ENCODE measurements at places on chromosomes 6 and 20.

DNA sequence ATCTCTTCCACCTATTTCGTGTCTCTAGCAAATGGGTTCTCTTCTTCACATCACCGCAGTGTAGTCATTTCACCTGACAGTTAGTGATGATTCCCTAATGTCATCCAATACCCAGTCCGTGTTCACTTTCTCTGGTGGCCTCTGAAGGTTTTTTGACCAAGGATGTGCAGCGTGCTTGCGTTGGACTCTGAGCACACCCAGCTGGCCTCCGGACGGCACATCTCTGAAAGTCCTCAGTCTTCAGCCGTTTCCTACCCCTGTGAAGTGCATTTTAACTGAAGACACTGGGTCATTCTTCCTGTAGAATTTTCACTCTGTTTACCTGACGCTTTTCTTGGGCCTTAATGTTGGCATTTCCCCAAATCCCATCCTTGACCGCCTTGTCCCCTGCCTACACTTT is 98.7 kb downstream of the ERMARD start:
- H3K4me3 ChIP-seq, result no peak overlapping the region
- no peak overlapping the region for H3K27ac ChIP-seq
- DNase-seq, result no peak
- no peaks in the 10 kb centered on the region for H3K36me3 ChIP-seq
- H3K4me1 ChIP-seq, result no peaks in the 10 kb centered on the region

- DNase-seq, result peak; percentile 23
- H3K27ac ChIP-seq, result no peak overlapping the region
- H3K4me1 ChIP-seq, result peaks cover 10% of the 10 kb centered on the region
- H3K27me3 ChIP-seq, result no peaks in the 10 kb centered on the region
Measured at GRCh38 chr6:2951728-2952127, 19.6 kb downstream of the SERPINB6 start.

- peak; percentile 59 for DNase-seq
- H3K27me3 ChIP-seq, result no peaks in the 10 kb centered on the region
- peaks cover 33% of the 10 kb centered on the region for H3K4me1 ChIP-seq
- H3K27ac ChIP-seq, result peak overlapping the region; percentile 75
- H3K4me3 ChIP-seq, result peak overlapping the region; percentile 44
Measured at GRCh38 chr6:154156135-154156896, 117.3 kb downstream of the OPRM1 start.

DNA sequence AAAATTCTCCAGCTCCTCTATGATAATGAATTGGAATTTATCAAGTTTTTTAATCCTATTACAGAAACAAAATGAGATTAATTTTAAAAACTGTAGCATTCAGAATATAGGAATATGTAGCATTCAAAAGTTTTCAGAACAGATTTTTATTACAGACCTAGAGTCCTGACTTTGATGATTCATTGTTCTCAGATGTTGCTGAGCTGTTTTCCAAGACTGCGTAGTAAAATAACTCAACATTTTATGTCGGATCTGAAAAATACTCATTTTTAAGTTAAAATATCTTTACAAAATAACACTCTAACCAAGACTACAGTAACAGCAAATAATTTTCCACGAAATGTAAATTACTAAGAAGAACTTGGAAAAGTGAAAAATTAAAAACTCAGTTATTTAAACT is 67.1 kb downstream of the SYCP2 start:
- no peaks in the 10 kb centered on the region for H3K36me3 ChIP-seq
- H3K4me3 ChIP-seq, result no peak overlapping the region
- DNase-seq, result no peak
- no peak overlapping the region for H3K27ac ChIP-seq

Data from CD4-positive, alpha-beta T cell (primary cell).